ENCODE measurements at places on chromosomes 1 and 21. TPM values are rescaled to one million over a fixed set of nuclear protein-coding genes. Genes with fewer than 3 reads are reported as not detected.

DNA sequence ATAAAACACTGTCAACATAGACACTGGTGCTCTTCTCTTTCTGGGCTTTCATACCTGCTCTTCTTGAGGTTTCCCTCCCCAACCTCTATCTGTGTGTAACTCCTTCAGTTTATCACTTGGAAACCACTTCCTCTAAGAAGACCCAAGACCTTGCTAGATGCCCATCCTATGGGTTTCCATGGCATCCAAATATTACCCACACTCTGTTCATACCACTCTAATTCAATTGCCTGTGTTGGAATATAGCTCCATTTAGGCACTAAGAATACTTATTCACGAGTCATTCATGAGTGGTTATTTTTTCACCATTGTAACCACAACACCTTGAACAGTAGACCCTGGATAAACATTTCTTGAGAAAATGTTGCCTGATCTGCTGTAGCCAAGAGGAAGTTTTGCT, 231.1 kb upstream of the SGIP1 start:
- DNase-seq: no peak

Gene IL19
- not detected for total RNA-seq

GRCh38 chr1:47703156-47703825, 265.4 kb downstream of the FOXD2 start:
- no peak for DNase-seq

Gene AMY1B
- not detected for total RNA-seq

DNA sequence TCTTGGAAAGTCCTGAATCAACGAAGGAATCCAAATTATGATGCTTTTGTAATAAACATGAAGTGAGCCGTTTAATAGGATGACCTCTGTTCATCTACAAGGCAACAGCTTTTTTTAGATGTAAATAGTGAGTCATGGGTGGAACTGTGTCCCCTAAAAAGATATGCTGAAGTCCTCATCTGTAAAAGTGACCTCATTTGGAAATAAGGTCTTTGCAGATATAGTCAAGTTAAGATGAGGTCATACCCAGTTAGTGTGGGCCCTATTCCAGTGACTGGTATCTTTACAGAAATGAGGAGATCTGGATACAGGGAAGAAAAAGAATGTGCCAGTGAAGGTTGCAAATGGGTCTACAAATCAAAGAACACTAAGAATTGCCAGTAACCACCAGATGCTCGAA, 1287.3 kb upstream of the ADGRL4 start:
- DNase-seq: no peak

DNA sequence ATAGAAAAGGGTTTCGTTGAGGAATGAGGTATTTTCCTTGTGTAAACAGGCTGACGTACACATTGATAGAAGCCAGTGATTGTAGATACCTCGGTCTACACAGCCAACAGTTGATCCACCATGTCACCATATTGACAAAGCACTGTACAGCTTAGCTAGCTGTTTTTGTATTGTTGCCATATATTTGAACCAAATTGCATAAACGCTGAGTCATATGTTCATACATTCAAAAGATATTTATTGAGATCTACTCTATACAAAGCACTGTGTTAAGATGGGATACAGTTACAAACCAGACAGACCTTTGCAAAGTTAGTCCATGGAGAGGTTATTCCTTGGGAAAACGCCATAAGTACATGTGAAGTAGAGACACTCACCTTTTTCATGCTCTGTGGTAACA, 132.4 kb upstream of the ATP1B1 start:
- DNase-seq: no peak

- DNase-seq: no peak
Observed at GRCh38 chr1:93483606-93484005, 35.7 kb downstream of the FNBP1L start.

- no peak for DNase-seq
Observed at GRCh38 chr1:30982937-30983336, 74.4 kb upstream of the SDC3 start.

GRCh38 chr1:229894532-229894931, 172.5 kb upstream of the GALNT2 start:
- no peak for DNase-seq

DNA sequence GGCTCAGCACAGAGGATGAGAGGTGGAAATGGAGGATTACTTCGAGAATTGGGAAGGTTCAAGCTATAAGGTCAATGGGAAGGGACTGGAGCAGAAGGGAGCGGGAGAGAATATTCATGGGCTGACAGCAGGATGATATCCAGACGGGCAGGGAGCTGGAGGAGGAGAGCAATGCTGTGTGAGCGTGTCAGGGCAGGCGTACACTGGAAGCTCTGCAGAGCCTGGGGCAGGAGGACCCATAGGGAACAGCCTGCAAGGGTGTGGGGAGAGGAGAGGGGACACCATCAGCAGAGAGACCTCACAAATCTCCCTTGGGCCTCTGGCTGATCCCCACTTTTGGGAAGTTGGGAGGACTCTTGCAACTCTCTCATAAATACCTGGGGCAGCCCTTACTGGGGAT, 13.7 kb downstream of the CSF1 start:
- DNase-seq: no peak

GRCh38 chr1:116226017-116226416, 114.8 kb downstream of the MAB21L3 start:
- DNase-seq: no peak

Gene DCLRE1B
- total RNA-seq: 21.4 TPM

Gene MANEAL
- 16.0 TPM for total RNA-seq
